ENCODE measurements at places on chromosomes 11 and 22.
A peak's percentile ranks its signal among the peaks of the same experiment; 100 is the strongest.

- DNase-seq, result peak; percentile 84
These were observed at the start of gene APOL4 for GRCh38 chr22:36201630-36202319. Gene APOL4 (minus strand): TSS chr22:36201809. CDS start chr22:36201734, 75 bp downstream.

DNA sequence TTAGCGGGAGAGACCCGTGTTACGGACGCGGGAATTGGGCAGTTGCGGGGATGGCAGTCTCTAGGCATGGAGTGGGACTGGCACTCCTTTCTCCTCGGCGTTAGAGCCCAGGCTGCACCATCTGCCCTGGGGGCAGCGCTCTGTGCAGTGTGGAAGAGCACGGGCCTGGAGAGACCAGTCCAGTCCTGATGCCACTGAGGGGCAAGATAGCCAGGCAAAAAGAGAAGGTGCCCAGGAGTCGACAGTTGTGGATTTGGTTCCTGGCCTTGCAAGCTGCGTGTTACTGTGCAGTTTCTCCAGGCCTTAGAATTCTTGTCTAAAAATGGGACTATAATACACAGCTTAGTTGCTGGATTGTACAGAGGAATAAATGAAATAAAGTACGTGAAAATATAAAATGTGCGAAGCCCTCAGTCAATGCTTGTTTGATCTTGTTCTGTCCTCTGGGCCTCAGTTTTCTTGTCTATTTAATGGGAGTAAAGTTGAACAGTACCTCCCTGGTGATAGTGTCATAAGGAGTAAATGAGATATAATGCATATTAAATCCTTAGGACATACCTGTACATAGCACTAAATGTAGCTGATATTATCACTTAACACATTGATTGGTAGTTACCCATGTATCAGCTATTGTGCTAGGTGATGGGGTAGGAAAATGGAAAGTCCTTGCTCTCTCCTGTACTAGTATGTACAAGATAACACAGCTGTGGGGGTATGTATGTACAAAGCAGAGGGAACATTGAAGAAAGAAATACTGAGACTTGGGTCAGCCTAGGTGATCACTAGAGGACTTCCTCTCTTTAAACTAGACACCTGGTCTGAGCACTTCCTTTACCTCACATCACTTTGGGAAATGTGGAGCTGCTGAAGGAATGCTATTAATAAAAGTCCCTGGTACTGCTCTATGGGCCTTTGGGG is 1.2 kb downstream of the ATXN10 start:
- DNase-seq, result no peak

DNA sequence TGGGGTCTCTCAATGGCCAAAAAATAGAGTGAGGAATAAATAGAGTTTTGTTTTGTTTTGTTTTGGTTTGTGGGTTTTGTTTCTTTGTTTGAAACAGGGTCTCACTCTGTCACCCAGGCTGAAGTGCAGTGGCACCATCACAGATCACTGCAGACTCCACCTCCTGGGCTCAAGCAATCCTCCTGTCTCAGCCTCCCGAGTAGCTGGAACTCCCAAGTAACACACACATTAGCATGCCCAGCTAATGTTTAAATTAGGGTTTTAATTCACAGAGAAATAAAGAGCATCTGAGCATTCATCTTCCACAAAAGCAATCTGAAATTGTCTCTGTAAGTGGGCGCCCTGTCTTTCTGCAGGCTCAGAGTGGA is 9.2 kb upstream of the IFITM3 start:
- no peak for DNase-seq

GRCh38 chr11:63504933-63505586 is 824 bp upstream of the LGALS12 start:
- peak; percentile 57 for DNase-seq
